Stimulated activated CD8-positive, alpha-beta memory T cell treated with anti-CD3 and anti-CD28 coated beads, Interleukin-4, amount 100 ng/mL, for 48 hours (primary cell): ENCODE measurements at places on chromosomes 1 and 21.
A peak's percentile ranks its signal among the peaks of the same experiment; 100 is the strongest.

- DNase-seq: no peak
These were observed 333.5 kb downstream of the SIPA1L2 start for GRCh38 chr1:232296461-232296860.

DNA sequence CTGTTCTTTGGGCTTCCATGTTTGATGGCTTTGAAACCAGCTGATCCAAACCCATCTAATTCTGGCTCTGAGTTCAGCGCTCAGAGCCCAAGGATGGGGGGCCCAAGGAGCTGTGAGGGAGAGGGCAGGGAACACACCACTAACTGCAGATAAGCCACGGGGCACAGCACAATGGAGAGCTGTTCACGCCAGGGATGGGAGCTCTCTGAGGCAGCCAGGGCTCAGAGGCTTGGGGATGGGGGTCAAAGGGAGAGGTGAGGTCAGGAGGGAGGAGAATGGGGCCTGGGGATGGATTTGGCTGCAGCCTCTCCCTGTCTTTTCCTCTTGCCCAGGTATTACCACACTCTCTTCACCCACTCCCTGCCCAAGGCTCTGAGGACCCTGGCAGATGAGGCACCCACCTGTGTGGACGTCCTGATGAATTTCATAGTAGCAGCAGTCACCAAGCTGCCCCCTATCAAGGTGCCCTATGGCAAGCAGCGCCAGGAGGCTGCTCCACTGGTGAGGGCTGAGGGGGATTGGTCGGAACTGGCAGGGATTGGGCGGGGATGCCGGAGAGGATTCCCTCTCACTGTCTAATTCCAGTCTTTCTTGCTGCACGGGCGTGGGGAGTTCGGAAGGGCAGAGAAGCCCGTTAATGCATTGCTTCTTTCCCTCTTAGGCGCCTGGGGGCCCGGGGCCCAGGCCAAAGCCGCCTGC lies 11.3 kb downstream of the SLC30A2 start:
- DNase-seq: no peak

DNA sequence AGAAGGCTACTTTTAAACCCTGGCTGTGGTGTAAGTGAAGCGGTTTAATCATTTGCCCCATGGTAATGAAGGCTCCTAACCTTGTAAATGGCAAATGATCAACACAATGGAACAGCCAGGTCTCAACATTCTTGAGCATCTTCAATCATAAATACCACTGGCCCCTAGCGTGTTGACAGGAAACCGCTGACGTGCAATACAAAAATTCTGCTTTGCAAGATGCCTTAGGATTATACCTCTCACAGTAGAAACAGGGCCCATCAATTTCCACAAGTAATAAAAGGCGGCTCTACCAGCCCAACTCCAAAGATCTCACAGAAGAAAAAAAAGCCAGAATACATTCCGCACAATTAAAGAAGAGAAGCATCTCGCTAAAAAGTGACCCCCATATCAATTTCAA lies 32.8 kb downstream of the LGALS8 start:
- DNase-seq: no peak

- no peak for DNase-seq
These were observed 70.0 kb upstream of the TMEM51 start for GRCh38 chr1:15083578-15083977.

GRCh38 chr1:214187121-214187900 lies 93.6 kb upstream of the SMYD2 start:
- DNase-seq: no peak

- DNase-seq: no peak
These were observed 257.3 kb downstream of the CAMTA1 start for GRCh38 chr1:7042322-7043190.

GRCh38 chr1:15744122-15744679 lies 1.9 kb downstream of the TMEM82 start:
- DNase-seq: no peak

DNA sequence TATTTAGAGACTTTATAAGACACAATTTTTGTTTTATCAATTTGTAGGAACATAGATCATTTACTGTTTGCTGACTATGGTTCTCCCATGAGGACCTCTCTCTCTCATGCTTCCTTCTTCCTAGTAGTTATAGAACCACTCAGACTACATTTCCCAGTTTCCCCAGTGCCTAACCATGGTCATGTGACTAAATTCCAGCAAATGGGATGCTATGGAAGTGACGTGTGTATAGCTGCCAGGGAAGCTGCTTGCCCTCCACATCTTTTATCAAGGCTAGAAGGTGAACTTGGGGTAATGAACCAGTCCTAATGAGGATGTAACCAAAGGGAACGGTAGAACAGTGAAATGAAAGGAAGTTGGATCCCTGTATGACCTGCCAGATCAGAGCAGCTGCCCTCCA lies 184.0 kb downstream of the MIS18A start:
- DNase-seq: no peak

- peak; percentile 55 for DNase-seq
These were observed 2.2 kb downstream of the PAQR6 start for GRCh38 chr1:156245451-156246232.

- DNase-seq: peak; percentile 44
These were observed 1.9 kb downstream of the DHRS3 start for GRCh38 chr1:12615865-12616708.

- no peak for DNase-seq
These were observed 14.5 kb upstream of the MX1 start for GRCh38 chr21:41411449-41412089.

DNA sequence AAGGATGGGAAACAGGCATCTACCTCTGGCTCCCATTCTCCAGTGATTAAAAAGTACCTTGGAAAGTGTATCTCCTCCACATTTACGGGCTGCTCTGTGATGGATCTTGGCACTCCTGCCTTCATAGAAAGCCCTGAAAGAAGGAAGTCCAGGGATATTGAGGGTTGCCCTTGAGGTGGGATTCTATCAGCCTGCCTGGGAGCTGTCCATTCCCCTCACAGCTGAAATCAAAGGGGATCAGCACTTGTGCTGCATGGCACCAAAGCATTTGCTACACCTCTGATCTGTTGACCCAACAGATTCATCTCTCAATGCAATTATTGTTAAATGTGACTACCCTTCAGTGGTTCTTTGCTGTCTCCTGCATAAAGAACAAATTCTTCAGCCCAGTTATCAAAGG lies 442.0 kb upstream of the RUNX1 start:
- DNase-seq: no peak

- DNase-seq: no peak
These were observed 355.0 kb upstream of the DUSP10 start for GRCh38 chr1:222096883-222097282.

- DNase-seq: no peak
These were observed 55.4 kb upstream of the GRIK3 start for GRCh38 chr1:37089750-37090149.

DNA sequence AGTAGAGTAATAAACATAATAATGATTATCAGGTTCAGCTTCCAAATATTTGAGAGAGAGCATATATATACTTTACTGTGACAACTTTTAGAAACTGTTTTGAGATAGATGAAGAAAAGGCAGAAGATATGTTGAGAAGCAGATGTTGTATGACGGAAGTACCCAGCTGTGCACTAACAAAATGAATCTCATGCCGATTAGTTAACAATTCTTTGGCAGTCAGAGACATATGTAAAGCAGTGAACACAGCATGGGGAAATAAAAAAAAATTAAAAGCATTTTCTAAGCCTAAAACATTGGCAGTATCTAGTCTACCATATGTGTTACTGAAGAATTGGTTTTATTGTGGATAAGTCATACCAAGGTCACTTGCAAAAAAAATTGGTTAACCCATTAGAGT lies 51.8 kb downstream of the MAGI3 start:
- no peak for DNase-seq

DNA sequence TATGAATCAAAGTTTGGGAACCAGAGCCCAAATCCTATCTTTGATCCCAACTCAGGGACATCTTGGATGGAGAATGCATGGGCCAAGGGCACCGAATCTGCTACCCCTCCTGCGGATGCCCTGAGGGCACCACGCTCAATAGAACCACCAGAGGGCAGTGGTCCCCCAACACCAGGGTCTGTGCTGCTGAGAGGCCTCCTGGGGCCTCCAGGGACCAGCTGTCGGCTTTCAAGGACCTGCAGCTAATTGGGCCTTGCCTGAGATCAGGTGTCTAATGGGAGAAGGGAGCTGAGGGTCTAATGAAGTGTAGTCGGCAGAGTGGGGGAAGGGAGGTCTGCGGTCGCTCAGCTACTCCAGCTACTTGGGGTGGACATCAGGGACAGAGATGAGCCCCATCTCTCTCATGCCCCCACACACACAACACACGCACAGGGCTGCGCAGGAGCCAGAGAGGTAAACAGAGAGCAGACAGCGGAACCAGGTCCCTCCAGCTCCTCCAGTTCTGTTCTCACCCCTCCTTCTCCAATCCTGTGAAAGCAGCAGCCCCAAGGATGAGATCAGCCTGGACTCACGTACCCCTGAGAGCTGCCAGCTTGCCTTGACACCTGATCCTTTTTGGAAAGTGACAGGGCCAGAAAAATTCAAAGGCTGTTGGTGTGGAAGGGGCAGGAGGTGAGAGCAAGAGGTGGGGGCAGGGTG lies 34.9 kb upstream of the PPP1R15B start:
- peak; percentile 81 for DNase-seq

GRCh38 chr1:74697832-74698231 lies 24.2 kb upstream of the ERICH3 start:
- no peak for DNase-seq

DNA sequence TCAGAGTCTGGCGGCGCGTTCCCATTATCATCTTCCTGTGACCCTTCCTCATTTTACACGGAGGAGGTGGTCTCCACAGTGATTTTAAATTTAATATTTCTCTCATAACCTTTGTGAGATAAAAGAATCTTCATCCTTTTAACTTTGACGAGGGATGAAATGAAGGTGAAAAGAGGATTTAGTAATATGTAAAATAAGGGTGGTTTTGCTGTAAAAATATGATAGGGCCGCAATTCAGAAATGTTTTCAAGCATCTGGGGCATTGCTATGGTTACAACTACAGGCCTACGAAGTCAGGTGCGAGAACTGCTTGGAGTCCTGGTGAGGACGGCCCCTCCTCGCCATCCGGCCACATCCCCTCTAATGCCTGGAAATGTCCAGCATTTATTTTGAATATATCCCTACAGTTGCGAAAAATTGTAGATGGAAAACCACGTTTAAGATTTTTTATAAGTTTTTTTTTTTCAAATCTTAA lies 422 bp upstream of the RSBN1 start:
- DNase-seq: peak; percentile 46
